ENCODE measurements at places on chromosomes 3 and 15. TPM values are rescaled to one million over a fixed set of nuclear protein-coding genes. Genes with fewer than 3 reads are reported as not detected.

- DNase-seq, result no peak
These were observed 215.1 kb downstream of the ITPR1 start for GRCh38 chr3:4708230-4708629.

The LSMEM2 gene
- total RNA-seq, result not detected

The SPINT1 gene
- not detected for total RNA-seq

GRCh38 chr15:87792250-87793040 is 464.1 kb downstream of the NTRK3 start:
- no peak for DNase-seq

Data from MG63 (cell line).